ENCODE measurements at places on chromosomes 5 and 9. TPM values are rescaled to one million over a fixed set of nuclear protein-coding genes. Genes with fewer than 3 reads are reported as not detected.

P4HA2 gene
- 88.9 TPM for total RNA-seq

NSG2 gene
- total RNA-seq: 3.1 TPM

SLC9A3 gene
- total RNA-seq: 1.5 TPM

SUSD3 gene
- 3.0 TPM for total RNA-seq

IQGAP2 gene
- 43.5 TPM for total RNA-seq

NUTM2G gene
- not detected for total RNA-seq

DNA sequence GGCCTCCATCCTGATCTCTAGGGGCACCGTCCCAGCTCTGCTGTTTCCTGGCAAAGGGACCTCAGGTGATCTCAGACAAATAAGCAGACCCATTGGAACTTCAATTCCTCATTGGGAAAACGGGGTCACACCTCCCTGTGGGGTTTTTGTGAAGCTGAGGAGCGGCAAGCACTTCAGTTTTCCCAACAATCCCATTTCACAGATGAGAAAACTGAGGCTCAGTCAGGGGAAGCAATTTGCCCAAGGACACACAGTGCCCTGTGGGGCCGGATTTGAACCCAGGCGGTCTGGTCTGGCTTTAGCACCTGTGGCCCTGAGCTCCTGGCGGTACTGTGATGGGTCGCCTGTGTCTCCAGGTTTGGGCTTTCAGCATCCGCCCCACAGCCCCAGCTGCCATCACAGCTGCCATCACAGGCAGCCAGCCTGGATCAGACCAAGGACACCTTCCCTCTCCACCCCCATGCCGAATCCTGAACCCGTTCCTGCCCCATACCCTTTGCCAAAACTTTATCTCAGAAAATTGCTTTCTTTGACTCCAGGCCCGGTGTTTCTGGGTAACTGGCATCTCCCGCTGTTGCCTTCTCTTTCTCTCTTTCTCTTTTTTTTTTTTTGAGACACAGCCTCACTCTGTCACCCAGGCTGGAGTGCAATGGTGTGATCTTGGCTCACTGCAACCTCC lies 26.4 kb downstream of the NCS1 start:
- DNase-seq: no peak

DNA sequence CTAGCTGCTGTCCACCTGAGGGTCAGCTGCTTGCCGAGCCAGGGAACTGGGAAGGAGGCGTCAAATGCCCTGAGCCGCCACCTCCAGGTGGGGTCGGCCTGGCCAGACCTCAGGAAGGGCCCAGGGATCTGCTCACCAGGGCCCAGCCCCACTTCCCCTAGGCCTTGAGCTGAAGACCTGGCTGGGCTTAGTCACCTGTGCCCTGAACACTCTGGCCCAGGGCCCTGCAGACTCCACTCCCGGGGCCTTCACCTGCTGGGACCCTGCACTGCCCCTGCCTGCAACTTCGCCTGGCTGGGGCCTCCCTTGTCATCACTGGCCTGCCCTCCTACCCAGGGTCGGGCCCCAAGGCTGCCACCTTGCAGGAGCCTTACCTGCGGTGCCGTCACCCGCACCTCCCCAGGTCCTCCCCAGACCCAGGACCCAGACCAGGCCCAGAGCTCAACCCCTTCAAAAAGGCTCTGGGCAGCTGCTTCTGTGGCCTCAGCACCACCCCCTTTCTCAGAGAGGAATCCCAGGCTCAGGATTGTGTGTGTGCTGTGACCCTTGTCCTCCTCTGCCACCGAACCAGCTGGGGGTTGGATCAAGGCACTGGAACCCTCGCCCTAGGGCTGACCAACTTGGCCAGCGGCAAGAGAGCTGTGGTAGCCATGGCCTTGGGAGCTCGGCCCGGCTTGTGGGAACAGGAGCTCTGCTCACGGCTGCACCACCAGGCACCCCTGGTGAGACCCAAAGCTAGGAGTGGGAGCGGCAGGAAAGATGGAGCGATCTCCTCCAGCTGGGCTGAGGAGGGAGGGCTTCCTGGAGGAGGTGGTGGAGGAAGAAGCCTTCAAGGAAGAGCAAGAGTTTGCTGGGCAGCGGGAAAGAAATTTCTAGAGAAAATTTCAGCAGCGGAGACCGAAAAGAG lies 1.2 kb upstream of the NELFB start:
- no peak for DNase-seq

GRCh38 chr9:137453643-137454081 lies 5.5 kb downstream of the NSMF start:
- DNase-seq: peak; percentile 39

DNA sequence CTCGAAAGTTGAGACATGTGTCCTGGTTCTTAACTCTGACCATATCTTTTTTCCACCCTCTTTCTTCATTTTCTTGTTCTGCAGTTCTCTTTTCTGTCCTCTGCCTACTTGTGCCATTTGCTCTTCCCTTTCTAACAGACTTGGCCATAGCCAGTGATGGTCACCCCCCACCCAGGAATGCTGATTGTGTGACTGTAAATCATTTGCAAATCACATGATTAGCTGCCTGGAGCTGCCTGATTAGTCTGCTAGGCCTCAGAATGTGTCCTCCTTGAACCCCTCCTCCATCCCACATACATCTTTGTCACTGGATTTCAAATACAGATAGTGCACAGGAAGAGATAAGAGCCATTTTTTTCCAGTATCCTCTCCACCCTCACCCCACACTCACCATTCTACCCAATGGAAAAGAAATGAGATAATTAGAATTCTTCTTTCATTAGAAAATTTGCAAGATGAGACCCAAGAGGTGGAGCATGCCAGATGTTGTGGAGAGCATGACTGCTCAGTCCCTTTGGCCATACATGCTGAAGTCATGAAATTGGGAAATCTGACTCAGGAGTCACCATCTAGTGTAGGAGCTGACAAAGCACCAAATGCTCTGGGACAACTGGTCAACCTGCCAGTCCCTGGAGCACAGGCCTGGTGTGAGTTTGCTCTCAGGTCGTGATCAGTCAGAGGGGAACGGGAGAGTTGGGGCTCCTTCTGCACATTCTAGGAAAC lies 538.2 kb downstream of the CCDC171 start:
- no peak for DNase-seq

DNA sequence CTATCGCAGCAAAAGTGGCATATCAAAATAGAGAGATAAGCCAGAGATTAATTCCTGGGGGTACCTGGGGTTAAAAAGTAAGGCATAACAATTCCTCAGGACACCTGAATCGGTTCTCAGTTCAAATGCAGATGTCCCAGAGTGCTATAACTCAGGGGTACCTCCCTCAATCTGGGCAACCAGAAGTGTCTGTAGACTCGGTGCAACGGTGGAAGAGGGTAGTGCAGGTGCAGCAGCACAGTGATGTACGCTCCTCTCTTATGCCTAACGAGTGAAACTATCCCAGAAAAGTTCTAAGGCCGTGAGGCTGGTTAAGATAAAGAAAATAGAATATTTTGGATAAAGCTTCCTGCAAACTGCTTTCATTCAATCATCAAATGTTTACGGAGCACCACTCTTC lies 7.9 kb upstream of the NR4A3 start:
- DNase-seq: no peak

GRCh38 chr5:52925001-52925400 lies 64.2 kb upstream of the ITGA2 start:
- no peak for DNase-seq

DNA sequence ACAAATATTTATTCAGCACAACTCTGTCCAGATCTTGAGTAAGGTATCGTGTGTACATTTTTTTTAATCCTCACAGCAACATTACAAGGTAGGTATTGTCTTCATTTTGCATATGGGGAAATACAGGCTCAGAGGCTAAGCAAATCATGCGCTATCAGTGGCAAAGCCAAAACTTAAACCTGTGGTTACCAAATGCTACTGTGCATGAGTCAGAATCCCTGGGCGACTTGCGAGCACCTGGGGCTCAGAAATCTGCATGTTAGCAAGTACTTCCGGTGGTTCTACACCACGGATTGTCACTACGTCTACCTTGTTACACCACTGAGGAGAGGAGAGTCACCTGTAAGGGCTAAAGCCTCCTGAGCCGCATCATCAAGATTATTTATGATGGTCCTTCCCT lies 21.3 kb downstream of the C5orf58 start:
- DNase-seq: no peak

DNA sequence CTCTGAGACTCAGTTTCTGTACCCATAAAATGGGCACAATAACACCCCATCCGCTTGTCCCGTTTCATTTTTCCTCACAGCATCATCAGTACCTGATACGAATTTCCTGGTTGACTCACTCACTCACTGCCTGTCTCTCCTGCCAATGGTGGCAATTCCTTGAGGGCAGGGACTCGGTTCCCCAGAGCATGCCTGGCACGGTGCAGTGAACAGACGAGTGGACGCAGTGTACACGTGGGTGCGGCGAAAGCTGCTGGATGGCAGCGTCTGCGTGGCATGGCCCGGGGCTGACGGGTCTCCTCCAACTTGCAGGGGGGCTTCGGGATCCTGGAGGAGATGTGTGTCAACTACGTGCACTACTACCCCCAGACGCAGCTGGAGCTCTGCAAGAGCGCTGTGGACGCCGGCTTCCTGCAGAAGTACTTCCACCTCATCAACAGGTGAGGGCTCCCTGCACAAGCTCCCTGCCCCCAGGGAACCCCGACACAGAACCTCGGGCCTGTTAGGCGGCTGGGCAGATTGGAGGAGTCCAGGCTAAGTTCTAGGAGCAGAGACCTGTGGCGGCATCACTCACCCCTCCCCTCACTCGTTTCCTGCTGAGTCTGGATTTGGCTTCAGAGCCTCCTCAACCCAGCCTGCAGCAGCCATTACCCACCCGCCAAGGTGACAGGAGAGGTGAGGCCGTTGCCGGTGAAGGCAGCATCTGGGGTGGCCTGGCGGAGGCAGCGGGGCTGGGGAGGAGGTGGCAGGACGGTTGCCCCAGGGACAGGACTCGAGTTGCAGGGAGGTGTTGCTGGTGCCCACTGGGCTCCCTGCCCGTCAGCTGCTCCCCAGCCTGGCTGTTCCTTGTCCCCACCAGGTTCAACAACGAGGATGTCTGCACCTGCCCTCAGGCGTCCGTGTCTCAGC lies 20.3 kb downstream of the DBH start:
- DNase-seq: no peak

DNA sequence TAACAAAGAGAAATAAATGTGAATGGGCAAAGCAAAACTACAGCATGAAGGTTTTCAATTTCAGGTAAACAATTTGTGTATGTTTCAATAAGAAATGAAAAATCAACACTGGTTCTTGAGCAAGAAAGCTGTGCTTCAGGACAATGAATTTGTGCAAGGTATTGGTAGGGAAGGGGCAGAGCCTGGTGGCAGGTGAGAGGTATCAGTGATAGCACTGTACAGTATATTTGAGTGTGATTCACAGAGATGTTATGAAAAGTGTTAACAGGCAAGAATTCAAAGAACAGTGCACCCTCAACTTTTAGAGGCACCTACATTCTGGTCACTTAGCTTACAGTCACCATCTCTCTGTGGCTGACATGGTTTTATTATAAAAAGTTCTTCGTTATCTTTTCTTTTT lies 25.7 kb downstream of the PLPP1 start:
- DNase-seq: no peak

DNA sequence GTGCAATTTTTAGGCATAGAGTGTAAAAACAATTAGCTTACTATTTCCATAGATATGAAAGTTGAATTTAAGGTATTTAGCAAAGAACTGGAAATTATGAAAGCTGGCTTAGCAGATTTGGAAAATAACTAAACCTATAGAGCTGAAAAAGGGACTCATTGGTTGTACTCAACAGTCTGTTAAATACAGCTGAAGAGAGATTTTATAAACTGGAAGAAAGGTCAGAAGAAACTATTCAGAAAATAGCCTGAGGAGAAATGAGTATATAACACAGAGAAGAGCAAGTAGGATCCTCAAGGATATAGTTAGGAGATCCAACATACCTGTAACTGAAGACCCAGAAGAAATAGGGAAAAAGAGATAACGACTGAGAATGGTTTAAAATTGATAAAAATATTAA lies 97.6 kb upstream of the SLIT3 start:
- DNase-seq: no peak

DNA sequence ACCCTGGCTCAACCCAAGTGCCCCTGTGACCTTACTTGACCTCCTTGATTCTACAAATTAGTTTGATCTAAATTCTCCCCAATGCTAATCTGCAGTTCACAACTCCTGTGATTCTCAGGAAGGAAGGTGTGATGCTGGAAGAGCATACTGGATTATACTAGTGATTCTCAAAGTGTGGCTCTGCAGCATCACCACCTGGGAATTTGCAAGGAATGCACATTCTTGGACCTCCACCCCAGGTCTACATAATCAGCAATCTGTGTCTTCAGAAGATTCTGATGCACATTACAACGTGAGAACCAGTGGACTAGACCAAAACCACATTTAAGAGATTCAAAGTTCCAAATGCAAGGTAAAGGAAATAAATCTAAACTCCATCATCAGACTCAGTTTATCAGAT lies 198.6 kb downstream of the AGTPBP1 start:
- DNase-seq: no peak

- DNase-seq: no peak
These were observed 13.4 kb downstream of the ZBED3 start for GRCh38 chr5:77073667-77074066.

DNA sequence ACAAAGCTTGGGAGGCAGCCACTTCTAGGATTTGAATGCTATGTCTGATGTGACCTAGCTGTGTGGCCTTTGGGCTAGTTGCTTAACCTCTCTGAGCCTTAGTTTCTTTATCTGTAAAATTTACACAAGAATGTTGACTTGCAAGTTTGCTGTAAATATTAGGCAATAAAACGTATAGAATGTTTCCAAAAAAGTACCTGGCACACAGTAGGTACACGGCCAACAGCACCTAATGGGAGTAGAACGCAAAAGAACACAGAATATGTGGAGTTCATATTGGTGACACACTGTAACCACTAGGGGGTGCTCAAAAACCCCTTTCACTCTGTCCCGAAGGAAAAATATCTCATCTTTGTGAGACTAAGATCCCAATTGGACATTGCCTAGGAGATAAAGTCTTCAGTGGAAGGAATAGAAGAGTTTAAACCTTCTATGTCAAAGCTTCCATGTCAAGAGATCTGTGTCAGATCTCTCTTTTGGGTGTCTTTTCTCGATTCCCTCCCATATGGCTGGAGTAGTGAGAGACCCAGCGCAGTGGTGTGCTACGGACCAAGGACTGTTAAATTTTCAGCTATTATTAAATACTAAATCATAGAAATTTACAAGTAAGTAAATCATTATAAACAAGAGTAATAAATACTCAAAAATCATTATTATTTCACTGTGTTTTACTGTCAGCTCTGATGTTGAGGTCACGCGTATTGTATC lies 145.4 kb upstream of the RAD23B start:
- no peak for DNase-seq
